ENCODE measurements at places on chromosomes 2 and 18.

DNA sequence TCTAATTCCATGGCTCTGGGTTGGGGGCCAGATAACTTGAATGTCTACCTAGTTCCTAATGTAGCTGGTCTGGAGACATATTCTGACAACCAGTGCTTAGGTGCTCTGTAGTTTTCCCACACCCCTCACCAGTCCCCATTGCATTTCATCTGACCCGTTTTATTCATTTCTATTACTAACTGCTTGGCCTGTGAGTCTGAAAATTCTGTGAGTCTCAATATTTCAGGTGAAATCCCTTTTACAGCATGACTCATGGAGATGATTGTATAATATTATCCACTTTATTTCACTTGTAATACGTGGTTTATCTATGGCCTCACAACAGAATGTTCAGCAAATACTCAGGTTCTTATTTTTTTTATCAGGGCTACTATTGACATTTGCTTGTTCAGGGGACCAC, 103.7 kb upstream of the UGP2 start:
- no peak for DNase-seq

DNA sequence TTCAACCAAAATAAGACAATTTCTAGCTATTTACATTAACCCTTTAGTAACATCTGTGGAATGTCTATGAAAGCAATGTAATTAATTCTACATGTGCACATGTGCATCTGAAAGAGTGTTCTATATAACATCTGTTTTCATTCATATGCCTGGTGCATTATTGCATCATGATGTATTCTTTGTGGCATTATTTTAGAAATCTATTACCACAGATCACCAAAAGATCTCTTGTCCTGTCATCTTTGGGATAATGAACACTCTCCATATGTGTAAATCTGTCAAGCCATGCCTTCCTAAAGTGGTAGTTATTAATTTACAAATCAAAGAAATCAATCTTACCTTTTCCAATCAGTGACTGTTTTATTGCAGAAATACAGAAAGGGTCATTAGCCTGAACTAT, 86.9 kb downstream of the TRIB2 start:
- no peak for DNase-seq

GRCh38 chr18:61982475-61982874, 89.7 kb upstream of the RNF152 start:
- no peak for DNase-seq

- DNase-seq: no peak
These were observed 1.6 kb upstream of the ROCK2 start for GRCh38 chr2:11346023-11346482.

DNA sequence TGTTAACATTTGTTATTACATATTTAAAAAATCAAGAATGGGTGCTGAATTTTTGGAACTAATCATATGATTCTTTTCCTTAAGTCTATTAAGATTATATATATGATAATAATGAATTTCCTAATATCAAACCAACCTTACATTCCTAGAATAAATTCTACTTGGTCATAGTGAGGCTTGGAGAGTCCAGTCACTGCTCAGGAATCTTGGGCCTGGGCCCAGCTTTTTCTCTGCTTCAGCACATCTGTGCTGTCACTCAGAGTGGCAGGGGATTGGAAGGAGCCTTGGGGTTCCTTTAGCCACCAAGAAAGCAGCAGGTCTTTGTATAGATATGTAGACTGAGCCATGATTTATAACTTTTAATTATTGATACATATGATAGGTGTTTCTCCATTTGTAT, 19.9 kb upstream of the ZAP70 start:
- DNase-seq: no peak

DNA sequence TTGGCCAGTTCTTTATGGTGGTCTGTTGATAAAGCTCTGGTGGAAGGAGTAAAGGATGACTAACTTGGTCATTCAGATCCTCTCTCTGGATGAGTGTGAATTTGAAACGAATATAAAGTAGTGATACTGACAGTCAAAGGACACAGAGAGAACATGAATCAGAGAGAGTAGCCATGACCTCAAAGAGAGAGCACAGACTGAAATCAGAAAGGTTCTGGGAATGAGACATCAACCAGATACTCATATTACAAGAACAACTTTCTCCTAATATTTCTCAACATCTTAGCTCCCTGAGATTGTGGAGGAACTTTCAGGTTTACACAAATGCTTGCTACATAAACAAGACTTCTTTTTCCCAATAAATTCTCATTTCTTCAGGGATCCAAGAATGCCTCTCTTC, 849.1 kb upstream of the CHAC2 start:
- DNase-seq: no peak

DNA sequence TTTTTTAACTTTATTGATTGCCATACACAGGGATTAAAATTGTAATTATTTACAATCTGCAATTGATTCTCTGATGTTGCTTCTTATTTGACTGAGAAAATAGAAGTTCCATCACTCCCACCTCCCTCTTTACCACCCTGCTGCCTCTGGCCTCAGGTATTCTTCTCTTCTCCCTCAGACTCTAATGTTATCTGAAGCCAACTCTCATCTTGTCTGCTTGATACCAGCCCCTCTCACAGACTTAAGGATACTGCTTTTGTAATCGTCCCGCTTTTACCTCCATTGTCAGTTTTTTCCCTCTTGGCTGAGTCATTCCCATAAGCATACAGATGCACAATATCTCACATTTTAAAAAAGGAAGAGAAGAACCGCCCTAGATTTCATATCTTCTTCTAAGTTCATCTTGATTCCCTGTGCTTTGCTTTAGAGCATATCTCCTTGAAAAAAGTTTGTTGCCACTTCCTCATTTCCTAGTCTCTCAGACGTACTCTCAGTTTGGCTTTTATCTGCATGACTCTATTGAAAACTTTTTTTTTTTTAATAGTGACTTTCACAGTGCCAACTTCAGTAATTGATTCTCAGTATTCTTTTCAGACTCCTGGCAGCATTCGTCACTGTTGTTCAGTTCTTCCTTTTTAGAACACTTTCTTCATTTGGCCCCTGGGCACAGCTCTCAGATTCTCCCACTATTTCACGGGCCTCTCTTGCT, 31.1 kb downstream of the SPAG16 start:
- no peak for DNase-seq

GRCh38 chr2:240704651-240705050, 13.0 kb downstream of the AQP12A start:
- DNase-seq: no peak

DNA sequence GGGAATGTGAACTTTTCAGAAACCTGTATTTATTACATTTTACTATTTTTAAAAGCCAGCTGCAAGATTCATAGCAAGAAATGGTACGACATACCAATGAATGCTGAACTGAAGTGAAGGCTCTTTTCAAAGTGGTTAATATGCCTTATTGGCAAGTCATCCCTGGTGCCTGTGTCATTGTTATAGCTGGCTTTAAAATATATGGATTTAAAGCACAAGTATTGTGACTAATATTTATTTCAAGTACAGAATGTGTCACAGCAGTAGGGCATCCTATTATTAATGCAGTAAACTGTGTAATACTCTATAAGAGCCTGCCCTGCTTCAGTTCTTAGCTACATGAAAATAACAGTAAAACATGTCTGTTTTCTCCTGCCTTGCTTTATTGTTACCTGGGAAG, 10.8 kb downstream of the TSHZ1 start:
- no peak for DNase-seq

GRCh38 chr2:64913357-64913869, 75.8 kb upstream of the SLC1A4 start:
- no peak for DNase-seq

GRCh38 chr2:110802208-110802932, 70.0 kb downstream of the ACOXL start:
- DNase-seq: no peak

DNA sequence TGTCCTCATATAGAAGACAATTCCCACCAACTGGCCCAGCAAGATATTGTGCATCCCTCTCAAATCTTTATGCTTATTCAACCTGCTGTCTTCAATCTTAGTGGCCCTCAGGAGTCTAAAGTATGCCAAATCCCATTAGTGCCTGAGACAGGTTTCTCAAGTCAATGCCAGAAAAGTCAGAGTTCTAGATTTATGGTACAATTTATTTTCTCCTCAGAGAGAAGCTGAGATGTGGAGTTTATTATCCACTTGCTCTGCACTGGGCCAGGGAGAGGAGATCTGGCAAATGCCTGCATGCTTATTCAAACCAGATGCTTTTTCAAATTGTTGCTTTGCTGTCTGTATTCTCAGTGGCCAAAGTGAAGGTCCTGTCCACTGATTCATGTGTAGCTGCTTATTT, 825.2 kb downstream of the METTL4 start:
- DNase-seq: no peak

DNA sequence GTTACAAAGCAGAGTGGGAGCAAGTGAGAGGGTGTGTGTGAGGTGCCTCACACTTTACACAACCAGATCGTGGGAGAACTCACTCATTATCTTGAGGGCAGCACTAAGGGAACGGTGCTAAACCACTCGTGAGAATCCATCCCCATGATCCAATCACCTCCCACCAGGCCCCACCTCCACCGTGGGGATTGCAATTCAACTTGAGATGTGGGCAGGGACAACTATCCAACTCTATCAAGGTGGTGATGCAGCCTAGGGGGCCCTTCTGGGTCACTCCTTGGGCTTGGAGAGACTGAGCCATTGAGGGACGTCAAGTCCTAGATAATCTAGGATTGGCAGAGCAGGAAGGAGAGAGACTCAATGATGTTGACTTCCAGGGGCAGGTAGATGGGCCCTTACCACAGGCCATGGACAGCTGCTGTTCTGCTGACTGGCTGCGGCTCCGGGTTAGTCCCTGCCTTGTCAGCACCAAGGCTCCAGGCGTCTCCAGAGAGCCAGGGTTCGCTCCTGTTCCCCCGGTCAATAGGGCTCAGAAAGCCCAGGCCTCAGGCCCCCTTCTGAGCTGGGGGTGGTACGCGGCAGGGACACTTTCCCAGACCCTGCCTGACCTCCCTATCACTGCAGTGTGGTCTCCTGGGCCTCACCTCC, 193.2 kb upstream of the HS6ST1 start:
- DNase-seq: peak; percentile 37

GRCh38 chr2:45899926-45900325, 248.5 kb downstream of the PRKCE start:
- no peak for DNase-seq

GRCh38 chr2:138716183-138716582, 64.0 kb downstream of the NXPH2 start:
- DNase-seq: no peak

DNA sequence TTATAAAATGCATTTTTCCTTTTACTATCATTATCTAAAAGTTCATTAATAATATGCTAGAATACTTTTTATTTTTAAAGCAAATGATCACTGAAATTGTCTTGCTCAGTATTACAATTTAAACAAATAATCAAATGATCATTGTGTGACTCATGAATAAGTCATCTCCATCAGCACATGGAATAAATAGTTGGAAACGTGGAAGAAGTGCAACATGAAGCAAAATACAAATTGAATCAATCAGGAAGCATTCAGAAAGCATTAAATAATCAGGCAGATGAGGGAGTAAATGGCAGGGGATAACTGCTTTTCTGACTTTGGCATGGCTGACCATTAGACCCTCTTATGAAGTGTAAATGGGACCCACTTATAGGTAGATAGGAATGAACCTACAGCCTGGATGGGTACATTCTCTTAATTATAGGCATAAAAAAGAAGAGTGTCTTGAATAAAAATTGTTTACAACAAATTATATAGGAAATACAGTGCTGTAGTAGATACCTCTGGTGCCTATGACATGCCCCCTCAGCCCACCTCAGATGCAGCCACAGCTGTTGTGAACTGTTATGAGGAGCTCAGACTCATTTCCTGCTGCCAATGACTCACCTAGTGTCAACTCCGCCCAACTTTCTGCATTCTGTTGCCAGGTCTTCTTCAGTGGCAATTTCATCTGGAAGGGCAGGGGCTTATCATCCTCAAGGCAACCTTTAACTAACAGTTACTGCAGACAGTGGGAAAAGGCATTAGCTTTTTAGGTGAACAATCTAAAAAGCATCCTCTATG, 936.0 kb downstream of the TRIB2 start:
- DNase-seq: no peak

GRCh38 chr2:95730813-95731212, 139.0 kb downstream of the TRIM43 start:
- no peak for DNase-seq

- DNase-seq: no peak
These were observed 254.0 kb upstream of the FSIP2 start for GRCh38 chr2:185484602-185485001.

- no peak for DNase-seq
These were observed 292.7 kb upstream of the SLC39A10 start for GRCh38 chr2:195364015-195364965.

DNA sequence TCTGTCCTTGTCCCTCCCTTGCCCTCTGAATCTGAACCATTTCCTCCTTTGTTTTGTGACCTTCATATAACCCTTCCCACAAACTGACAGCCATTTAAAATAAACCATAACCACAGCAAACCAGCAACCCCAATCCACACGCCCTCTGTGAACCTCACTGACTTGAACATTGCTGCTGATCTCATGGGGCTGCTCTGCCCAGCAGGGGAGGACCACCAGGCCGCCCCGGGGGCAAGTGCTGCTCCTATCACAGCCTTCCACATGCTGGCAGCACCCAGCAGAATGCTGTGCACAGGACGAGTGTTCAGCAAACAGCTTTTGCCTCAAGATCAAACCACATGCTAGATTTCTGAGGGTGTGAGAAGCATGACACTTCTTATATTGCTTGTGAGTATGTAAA, 73.9 kb upstream of the UXS1 start:
- no peak for DNase-seq

DNA sequence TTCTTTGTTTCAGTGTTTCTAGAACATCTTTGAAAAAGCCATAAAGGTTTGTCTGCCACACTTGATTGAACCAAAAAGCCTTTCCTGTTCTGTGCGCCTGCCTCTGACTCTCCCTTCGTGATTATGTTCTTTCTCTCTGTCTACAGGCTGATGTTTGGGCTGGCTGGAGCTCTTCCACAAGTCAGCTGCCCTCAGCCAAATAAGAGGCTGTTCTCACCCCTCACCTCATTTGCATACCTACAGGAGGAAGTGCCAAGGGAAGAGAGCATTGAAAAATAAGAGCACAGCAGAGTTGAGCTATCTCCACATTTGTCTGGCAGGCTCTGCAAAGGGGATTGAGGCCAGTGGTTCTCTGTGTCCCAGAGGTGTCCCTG, 15.8 kb downstream of the INPP5D start:
- peak; percentile 28 for DNase-seq

DNA sequence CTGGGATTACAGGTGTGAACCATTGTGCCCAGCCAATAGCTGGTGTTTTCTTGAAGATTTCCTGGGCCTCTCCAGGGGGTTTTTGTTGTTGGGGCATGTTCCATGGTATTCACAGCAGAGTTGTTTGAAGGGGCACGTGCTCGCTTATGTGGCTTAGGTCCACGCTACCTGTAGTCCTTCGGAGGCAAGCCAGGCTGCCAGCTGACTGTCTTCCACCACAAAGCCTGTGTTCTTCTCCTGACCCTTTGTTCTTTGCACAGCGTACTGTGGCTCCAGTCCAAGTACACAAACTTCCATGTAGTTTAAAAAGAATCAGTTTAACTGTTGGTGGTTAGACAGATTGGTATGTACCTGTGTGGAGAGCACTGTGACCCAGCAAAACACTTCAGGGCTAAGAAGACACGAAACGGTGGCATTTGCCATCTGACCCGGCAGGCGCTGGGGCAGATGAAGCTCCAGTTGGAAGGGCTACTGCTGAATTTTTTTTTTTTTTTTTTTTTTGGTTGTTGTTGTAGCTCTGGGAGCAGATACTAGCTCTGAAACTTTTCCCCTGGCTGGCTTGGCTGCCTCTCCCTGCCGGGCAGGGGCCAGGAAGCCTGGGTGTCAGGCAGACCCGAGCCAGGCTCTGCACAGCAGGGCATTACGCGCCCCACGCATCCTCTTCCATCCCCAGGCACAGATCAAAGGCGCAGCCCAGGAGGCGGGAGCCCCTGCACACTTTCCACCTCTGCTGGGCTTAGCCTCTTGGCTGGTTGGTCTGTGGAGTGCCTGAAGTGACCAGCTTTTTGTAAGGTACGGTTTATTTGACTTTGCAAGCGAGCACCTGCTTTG, 5.7 kb downstream of the GREB1 start:
- no peak for DNase-seq

All from sciatic nerve (tissue), 2 donors.